ENCODE measurements at places on chromosomes 2 and 18.

DNA sequence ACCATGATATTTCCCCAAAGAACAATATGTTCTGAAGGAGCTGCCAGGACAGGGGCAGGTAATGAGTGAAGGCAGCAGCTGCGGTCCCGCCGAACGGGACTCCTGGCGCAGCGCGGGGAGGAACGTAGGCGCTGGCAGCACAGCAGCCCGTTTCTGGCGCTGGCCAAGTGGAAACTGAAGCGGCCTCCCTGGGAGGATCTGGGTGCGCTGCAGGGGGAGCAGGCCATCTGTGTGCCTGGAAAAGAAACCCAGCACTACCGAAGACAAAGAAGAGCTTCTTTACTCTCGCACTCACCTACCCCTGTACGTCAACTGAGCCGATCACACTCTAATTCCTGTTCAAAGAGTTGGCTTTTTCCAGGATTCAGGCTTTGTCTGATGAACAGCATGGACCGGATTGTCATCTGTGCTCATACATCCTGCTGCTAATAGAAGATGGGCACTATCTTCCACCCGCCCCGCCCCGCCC lies 11.8 kb downstream of the G6PC2 start:
- peak; percentile 66 for DNase-seq

GRCh38 chr18:14943967-14944636 lies 196.1 kb downstream of the ANKRD30B start:
- DNase-seq = no peak

DNA sequence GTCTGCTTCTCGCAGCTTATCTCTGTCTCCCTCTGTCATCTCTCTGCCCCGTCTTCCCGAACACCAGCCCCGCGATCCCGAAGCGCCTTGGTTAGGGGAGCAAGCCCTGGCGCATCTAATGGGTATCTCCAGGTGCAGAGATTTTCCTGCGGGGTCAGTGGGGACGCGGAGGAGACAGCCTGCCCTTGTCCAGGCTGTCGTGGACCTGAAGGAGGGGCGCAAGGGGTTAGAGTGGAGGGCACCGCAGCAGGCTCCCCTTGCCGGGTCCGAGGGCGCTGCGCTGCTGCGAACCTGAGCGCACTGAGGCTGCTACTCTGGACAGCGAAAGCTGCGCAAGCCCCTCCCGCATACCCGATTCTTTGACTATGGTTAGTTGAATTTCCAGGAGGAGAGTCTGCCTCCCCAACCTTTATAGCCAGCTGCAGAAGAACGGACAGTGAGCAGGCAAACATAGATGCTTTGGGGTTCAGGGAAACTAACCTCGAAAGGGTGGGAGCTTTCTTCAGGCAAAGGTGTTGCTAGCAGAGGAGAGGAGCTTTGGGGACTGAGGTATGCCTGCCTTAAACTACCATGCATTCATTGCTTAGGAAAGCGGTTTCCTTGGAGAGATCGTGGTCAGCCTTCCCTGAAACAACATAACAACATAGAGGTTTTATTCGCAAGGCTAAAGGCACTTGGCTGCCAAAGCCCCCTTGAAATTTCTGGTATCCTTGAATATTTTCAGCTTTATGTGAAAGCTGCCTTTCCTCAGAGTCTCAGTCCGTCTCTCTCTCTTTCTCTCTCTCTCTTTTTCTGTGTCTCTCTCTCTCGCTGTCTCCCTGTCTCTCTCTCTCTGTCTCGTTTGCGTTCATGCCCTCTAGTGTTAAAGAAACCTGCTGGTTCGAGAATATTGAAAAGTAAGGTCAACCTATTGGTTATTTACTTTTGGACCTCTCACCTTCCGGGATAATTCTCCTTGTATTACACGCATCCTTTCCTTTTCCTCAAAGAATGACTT lies 1.6 kb downstream of the GALNT13 start:
- peak; percentile 62 for DNase-seq

- DNase-seq = peak; percentile 10
These were observed 15.8 kb downstream of the HS1BP3 start for GRCh38 chr2:20635113-20635510.

DNA sequence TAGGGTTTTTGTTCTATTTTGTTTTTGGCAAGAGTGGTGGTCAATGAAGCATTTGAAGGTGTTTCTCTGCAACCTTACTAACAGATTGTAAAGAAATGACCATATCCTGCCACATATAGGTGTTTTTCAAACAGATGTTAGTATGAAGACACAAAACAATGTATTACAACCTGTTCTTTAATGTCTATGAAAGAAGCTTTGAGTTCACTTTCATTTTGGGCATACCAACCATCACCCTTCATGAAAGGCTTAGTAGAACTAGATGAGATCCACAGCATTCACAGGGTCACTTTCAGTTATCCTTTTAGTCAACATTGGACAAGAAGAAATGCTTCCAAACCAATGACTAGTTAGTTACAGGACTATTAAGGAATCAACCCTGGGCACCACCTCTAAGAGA lies 95.1 kb downstream of the EHBP1 start:
- DNase-seq = no peak

DNA sequence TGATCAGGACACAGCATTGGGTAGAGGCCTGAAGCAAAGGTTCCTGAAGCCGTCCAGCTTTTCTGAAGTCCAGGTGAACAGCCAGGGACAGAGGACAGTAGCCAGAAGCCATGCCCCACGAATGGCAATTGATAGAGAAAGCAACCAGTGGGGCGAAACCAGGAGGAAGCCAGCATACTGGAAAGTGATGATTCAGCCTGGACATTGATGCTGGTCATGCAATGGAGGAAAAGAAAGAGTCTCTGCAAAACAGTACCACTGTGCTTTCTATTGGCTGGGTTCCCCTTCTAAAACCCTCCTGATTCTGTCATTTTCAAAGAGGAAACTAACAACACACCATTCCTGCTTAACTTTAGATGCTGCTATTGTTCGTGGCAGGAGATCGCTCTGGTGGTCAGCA lies 221.4 kb upstream of the EPAS1 start:
- no peak for DNase-seq

DNA sequence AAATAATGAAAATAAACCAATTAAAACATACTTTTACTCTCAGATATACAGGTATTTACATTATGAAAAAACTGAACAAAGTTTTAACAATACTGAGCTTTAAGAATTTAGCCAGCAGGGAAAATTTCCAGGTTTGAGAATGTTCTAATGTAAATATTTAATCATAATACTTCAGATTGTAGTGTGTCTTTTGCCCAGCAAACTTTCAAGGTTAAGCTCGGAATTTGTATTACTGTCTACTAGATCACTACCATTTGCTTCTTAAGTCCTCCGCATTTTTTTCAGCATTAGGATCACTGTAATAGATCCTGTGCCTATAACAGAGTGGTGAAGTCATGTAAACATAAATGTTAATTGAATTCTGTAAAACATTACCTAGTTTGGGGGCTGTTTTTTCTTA lies 52.7 kb downstream of the CFAP210 start:
- DNase-seq = no peak
